ENCODE measurements at places on chromosomes 1 and 21. TPM values are rescaled to one million over a fixed set of nuclear protein-coding genes. Genes with fewer than 3 reads are reported as not detected.
A peak's percentile ranks its signal among the peaks of the same experiment; 100 is the strongest.

- no peak for DNase-seq
Observed at GRCh38 chr1:18681423-18681835, 50.8 kb downstream of the PAX7 start.

GRCh38 chr1:210321552-210321951 lies 7.2 kb upstream of the HHAT start:
- DNase-seq: peak; percentile 58

- DNase-seq: no peak
Observed at GRCh38 chr1:68173936-68174737, 58.2 kb downstream of the WLS start.

DNA sequence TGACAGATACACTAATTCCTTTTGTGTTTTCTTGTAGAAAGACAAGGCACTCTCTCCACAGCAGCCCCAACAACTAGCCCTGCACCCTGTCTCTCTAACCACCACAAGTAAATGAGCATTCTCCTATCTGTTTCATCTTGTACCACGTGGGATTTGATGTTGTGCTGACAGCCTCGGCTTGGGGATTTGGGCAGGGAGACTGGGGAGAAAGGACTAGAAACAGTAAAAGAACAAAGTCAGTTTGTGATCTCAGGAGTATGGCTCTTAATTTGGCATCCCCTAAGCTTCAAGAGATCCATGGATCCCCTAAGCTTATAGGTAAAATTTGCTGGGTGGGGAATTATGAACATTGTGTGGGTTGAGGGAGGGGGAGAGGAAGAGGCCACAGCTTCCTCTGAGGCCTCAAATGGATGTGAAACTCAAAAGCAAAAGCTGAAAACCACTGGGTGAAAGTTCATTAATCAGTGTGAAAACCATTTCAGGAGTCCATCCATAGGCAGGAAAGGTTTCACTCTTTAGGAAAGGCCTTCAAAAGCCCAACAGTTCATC lies 3.1 kb downstream of the C1orf162 start:
- no peak for DNase-seq

DNA sequence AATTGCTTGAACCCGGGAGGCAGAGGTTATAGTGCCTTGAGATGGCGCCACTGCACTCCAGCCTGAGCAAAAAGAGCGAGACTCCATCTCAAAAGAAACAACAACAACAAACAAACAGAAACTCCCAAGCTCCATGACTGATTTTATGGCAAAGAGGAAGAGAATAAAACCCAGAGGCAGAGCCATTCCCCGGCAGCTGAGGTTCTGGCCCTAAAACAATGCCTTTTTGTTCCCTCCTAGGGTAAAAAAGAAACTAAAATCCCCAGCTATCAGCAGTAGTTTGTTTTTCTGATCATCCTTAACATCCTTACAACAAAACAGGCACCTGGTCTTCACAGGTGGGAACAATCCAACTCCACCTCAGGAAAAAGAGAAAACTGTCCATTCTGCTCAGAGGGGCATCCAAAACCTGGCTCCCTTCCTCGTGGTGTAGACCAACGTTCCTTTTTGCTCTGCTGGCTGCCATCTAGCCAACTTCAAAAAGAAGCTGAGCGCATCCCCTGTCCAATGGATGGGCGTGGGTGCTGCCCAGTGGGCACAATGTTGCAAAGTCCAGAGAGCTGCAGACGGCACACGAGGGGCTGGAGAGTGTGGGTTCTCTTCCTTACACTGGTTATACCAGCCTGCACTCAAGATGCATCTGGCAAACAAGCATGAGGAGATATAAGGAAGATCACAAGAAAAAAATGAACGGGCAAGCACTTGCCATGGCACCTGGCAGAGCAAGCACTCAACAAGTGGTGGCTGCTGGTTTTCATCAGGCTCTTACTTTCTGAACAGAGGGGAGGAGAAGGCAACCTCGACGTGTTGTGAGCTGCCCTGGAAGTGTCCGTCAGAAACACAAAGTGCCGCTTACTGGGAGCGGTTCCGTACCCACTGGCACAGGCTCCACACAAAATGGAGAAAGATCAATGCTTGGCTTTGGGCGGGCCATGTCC lies 54.7 kb downstream of the SLC66A1 start:
- no peak for DNase-seq

- no peak for DNase-seq
Observed at GRCh38 chr1:197178998-197179397, 32.5 kb upstream of the ASPM start.

DNA sequence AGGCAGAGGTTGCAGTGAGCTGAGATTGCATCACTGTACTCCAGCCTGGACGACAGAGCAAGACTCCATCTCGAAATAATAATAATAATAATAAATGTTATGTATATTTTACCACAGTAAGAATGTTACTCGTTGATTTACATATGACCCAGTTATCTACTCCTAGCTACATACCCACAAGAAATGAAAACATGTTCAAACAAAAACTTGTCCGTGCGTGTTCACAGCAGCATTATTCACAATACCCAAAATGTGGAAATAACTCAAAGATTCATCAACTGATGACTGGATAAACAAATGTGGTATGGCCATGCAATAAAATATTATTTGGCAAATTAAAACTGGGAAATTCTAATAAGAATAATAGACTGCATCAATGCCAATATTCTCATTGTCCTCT lies 31.7 kb upstream of the ENSA start:
- DNase-seq: no peak

DNA sequence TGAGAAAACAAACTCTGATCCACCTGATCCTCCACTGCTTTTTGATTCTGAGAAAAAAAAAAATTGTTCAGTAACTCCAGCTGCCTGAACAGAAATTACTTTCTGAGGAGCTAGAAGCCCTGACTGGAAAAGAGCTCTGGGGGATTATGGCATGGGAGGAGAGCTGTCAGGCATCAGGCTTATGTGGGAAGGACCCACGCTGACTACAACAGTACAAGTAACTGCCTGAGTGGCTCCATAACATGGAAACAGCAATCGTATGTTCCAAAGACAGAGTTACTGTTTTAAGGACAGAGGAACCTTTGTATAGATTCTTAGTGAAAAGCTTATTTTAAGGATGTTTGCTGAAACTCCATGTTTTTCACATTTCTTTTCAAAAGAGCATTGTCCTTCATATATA lies 1.2 kb upstream of the ANGPTL7 start:
- DNase-seq: no peak

- peak; percentile 90 for DNase-seq
Observed at GRCh38 chr1:151145304-151146071, 943 bp downstream of the SEMA6C start.

DNA sequence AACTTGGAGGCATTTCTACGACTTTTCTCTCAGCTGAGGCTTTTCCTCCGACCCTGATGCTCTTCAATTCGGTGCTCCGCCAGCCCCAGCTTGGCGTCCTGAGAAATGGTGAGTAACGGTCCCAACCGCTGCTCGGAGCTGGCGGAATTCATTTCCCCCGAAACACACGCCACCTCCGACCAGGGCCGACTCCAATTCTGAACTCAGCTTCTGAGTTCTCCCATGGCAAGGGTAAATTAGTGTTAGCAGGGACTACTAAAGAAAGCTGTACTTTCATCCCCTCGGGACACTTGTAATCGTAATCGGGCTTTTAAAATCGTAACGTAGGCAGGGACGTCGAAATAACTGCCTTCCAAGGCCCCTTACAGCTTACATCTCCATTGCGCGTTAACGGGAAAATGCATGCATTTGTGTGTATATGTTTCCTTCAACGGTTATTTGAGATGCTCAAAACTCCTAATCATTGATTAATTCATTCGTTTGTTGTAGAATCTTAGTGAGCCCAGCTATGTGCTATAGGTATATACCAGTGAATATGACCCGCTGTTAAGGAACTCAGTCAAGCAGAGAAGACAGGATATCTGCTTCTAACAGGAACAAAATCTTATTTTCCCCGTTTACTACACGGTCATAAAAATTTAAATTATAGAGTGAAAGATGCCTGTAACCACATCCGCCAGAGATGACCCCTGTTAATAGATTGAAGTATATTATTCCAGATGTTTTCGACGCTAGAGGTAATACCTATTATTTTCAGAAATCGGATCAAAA lies 472 bp downstream of the DTL start:
- DNase-seq: no peak

- DNase-seq: no peak
Observed at GRCh38 chr1:87706779-87707228, 378.1 kb downstream of the LMO4 start.

DNA sequence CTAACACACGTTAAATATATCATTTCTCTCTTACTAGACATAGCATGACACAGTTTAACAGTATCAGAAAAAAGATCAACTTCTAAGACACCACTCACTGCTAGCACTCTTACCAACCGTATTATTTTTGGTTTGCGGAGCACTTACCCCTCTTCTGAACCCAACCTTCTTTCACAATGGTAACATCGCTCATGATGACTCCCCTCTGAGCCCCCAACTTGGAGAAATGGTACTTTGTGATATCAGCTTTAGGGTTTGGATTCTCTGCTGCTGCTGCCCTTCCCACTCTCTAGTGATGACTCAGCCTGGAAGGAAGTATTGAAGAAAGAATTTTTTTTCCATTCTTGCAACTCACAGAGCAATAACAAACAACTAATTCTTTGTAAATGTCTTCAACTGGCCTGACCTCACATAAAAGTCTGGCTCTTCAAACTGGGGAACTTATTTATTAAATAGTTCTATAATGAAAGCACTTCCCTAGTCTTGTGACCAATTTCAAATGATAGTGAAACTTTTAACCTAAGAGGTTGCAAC lies 7.0 kb downstream of the AKT3 start:
- DNase-seq: peak; percentile 18

DNA sequence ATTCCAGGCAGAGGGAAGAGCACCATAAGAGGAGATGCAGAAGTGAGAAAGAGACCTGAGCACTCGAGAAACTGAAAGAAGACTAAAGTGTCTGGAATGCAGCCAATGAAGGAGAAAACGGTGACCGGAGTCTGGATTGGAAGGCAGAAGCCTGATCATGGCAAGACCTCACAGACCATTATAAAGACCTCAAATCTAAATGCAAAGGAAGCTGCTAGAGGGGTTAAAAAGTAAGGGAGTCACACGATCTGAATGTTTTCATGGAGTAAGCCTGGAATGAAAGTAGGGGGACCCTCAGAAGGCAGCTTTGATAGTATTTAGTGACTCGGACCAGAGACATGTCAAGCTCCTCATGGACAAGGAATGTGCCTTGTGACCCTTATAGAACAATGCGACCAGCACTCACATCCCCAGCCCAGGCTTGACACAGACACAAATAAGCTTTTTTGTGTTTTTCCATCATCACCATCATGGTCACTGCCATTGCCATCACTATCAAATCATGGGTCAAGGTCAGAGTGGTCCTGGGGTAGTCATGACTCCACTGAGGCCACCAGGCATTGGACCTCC lies 183.6 kb downstream of the SEC16B start:
- no peak for DNase-seq

- no peak for DNase-seq
Observed at GRCh38 chr1:225755671-225756319, 21.8 kb upstream of the SRP9 start.

GRCh38 chr1:67939942-67940341 lies 106.7 kb upstream of the GNG12 start:
- no peak for DNase-seq

- peak; percentile 59 for DNase-seq
Observed at GRCh38 chr21:41813226-41813625, 46.4 kb upstream of the RIPK4 start.

- no peak for DNase-seq
Observed at GRCh38 chr1:97911266-97912215, 9.3 kb downstream of the DPYD start.

ZBTB7B gene
- 270 TPM for total RNA-seq

LENEP gene
- not detected for total RNA-seq

LIN28A gene
- total RNA-seq: not detected

MFAP2 gene
- total RNA-seq: 16.0 TPM

S100A5 gene
- not detected for total RNA-seq

SH3D21 gene
- 16.3 TPM for total RNA-seq

PGLYRP4 gene
- total RNA-seq: 11.5 TPM

Measured in lower leg skin (tissue), 4 donors.